ENCODE measurements at places on chromosomes 2 and 18.
A peak's percentile ranks its signal among the peaks of the same experiment; 100 is the strongest.

DNA sequence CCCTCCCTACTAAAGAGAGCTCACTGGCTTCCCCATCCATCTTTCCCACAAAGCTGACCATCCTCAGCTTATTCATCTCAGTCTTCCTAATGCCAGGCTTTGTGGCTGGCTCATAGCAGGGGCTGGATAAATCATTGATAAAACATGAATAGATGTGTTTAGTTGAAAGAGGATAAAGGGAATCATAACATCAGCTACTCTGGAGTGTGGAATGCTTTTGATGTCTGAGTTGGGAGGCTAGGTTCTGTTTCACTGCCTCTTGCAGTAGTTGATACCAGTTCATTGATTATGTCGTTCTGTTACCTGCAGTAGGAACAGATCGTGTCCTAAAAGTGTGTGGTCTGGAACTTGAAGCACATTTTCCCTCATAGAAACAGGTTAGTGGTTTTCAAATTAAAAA, 66.3 kb upstream of the HK2 start:
- no peak for DNase-seq

GRCh38 chr18:56645415-56646016, 5.6 kb upstream of the WDR7 start:
- no peak for DNase-seq

- DNase-seq, result no peak
Observed at GRCh38 chr2:45802499-45803138, 151.1 kb downstream of the PRKCE start.

DNA sequence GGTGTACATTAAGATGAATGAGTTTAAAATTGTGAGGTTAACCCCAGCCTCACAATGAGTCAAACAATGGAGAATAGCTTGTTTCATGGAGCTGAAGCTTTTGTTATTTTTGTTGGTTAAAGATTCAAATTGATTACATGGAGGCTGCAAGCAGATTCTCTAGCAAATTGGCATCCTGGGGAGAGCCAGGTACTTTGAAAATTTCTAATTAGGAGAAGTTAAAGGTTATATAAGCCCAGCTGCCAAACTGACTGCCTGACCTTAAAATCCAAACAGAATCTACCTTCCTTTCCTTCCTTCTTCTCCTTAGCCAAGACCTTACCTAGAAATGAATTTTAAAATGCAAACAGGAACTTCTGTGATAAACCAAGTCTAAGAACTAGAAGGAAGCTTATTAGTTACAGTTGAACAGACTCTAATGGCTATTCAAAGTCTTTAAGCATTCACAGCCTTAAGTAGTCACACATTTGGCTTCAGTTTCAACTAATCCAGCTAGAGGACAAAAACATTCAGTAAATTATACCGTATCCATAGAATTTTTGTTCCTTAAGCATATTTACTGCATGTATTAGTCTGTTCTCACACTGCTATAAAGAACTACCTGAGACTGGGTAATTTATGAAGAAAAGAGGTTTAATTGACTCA, 31.5 kb upstream of the PGAP1 start:
- DNase-seq, result no peak

DNA sequence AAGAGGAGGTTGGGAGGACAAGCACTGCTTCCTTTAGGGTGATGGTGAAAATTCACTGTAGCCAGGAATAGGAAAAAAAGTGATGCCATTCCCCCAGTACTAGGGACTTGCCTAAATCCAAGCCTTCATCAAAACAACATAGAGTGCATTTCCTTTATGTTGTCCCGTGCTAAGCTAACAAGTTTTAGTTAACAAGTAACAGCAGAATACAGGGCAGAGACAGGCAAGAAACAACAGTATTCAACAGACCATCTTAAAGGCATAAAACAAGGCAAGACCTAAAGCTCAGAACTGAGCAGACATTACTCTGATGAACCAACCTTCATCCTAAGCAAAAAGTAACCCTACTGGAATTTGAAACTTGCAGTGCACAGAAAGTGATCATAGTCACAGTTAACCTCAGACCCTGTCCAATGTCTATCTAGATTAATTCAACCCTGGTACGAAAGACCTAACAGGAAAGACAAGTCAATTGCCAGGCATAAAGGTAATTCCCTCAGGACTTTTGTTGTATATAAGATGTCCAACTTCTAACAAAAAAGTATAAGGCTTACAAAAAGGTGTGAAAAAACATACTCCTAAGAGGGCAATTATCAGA, 34.4 kb upstream of the GALNT1 start:
- no peak for DNase-seq

DNA sequence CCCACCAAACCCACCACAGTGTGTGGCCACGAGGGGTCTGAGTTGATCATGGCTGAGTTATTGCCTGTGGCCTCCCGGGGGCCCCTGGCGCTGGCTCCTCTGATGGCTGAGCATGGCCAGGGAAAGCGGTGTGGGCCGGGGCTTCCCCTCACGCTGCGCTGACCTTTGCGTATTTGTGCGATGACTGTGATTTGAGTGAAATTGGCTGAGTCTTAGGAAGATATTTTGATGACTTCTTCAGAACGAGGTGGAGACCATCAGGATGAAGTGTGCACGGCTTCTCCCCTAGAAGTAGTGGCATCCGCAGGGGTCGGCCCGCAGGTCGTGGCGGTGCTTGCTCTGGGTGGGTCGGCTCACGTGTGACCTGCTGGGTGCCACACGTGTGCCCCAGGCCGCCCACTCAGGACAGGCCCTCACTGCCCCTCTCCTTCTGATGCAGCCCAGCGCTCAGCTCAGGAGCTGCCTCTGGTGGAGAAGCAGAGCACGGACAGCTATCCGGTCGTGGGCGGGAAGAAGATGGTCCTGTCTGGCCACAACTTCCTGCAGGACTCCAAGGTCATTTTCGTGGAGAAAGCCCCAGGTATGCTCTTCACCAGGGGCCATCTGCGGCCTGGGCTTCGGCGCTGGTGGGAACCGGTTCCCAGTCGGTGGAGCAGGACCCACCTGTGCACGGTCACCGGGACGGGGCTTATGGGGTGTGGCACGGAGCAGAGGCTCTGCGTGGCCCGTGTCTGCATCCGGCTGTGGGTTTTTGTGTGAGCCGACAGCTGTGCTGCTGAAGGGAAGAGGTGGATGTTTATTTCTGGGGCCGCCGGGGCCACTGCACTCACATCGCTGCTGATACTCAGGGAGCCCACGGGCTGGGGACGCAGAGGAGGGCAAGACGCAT, 55.8 kb downstream of the NFATC1 start:
- no peak for DNase-seq

DNA sequence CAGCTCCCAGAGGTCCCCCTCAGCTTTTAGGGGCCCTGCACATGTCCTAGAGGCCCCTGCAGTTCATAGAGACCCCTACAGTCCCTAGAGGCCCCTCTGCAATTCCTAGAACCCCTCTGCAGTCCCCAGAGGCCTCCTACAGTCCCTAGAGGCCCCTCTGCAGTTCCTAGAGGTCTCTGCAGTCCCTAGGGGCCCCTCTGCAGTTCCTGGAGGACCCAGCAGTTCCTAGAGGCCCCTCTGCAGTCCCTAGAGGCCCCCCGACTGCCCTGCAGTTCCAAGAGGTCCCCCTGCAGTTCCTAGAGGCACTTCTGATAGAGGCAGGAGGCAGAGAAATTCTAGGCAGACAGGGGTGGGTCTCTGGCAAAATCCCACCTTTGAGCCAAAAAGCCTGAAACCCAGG, 35.4 kb downstream of the MC2R start:
- no peak for DNase-seq

DNA sequence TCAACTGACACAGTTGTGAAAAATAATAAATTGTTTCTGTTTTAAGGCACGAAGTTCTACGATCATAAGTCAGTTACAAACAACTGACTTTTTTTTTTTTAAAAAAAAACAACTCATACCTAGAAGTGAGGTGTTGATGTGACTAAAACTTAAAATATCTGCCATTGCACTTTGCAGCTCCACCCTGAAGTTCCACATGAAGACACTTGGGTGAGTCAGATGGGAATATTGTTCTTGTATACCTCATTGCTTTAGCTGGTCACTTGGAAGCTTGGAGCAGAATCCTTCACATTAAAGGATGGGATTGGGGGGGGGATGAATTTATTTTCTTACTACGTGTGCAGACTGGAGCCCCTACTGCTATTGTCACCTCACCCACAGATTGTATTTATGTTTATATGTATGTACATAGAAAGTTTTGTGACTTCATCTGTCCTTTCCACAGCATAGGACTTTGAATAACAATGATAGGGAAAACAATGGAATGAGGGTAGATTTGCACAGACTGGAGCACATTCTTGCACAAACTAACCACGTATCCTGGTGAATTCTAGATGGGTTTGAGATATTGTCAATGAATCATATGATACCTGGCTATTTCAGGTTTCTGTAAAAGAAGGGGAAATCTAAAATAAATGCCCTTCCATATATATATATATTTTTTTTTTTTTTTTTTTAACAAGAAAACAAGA, 57.9 kb upstream of the ARHGAP15 start:
- DNase-seq, result no peak

GRCh38 chr2:8267048-8267447, 414.8 kb upstream of the ID2 start:
- no peak for DNase-seq

- no peak for DNase-seq
Observed at GRCh38 chr2:150866431-150866830, 379.0 kb upstream of the RND3 start.

GRCh38 chr2:164126960-164127660, 391.3 kb upstream of the FIGN start:
- no peak for DNase-seq

DNA sequence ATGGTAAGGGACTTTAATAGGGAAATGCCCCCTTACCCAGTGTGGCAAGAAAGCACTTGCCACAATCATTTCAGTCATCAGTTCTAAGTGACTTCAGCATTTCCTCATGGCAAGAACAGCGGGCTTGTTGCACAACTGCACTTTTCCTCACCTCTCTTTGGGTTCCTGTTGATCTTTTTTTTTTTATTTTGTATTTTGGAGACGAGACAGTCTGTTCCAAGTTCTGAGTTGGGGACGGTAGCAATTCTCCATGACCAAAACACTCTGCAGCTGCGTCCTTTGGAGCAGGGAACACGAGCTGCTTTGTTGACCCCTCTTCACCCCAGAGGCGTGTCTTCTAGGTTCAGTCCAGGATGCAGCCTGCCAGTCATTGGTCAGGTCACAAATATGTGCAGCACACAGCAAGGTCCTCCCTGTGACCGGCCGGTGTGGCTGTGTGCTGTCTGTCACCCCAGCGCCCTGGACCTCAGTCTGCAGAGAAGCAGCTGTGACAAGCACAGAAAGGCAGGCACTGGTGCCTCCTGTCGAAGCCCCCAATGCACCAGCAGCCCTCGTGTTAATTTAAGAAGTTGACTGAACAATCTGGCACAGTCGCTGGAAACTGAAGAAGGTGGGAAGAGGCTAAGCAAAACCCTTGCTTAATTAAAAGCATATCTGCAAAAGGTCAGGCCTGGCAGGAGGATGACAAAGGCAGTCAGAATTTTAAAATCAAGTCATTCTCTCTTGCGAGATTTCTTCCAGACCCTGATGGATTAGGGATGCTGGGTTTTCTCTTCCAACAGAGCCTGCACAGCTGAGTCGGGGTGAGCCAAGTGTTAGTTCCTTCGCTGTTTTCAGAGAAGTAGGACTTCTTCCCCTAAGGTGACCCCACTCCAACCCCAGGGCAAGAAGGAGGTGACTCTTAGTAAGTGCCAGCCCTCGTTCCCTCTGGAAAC, 96.7 kb upstream of the COPS8 start:
- DNase-seq, result no peak

- no peak for DNase-seq
Observed at GRCh38 chr2:54671875-54672589, 51.4 kb upstream of the EML6 start.

- no peak for DNase-seq
Observed at GRCh38 chr18:74225193-74225840, 66.4 kb downstream of the CYB5A start.

GRCh38 chr2:115161081-115161770, 718.8 kb downstream of the DPP10 start:
- no peak for DNase-seq

- no peak for DNase-seq
Observed at GRCh38 chr2:178191004-178191508, 3.3 kb upstream of the OSBPL6 start.

DNA sequence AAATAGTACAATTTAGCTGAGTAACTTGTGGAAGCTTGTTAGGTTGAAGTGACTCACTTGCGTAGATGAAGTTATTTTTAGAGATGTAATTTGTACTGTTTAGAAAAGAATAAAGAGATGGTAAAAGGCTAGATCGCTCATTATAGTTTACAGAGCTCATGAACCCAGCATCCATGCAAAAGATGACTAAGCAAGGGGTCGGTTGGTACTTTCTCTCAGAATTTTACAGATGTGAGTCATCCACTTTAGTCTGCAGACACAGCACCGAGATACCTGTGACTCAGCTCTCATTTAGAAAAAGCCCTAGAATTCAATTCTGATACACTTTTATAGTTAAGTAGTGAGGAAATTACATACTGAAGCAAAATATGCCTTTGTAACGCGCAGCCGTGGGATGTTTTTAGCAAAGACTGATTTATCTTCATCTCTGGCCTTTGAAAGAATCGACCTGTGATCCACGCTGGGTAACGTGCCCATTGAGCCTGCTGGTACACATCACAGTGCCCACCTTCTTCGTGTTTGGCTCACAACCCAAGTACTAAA, 116.5 kb upstream of the FOSL2 start:
- DNase-seq, result peak; percentile 97

DNA sequence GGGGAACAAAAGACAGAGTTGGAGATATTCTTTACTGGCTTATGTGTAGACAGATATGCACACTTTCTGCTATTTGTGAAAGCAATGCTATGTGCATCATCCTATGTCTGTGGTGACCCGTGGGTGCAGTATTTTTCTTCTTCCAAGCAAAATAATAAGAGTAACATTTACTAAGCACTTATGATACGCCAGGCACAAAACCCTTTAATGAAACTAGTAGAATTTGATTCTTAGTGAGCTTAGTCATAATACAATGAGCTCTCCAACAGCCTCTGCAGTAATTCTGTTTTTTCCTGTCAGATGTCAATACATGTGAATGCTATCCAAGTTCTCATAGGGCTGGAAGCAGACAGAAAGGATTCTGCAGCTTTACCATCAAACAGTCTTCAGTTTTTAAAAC, 130.6 kb downstream of the RAD51AP2 start:
- DNase-seq, result no peak

DNA sequence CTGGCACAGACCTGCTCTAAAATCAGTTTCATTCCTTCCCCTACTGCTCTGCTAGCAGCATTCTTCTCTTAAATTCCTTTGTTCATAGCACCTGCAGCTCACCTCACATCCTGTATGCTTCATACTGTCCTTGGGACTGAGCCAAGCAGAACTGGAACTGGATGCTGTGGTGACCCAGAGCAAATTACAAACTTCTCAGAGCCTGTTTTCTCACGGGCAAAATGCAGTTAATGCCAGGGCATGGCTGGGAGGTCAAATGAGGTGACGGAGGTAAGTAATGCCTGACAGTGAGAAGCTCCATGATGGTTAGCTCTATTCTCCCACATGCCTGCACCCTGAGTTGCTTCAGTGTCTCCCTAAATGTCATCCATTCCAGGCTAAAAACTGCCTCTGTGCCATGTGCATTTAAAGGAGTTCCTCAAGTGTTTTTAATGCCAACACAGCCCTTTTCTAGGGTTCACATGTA, 29.7 kb downstream of the C2orf42 start:
- DNase-seq, result no peak

- no peak for DNase-seq
Observed at GRCh38 chr2:64679673-64680425, 26.1 kb upstream of the SERTAD2 start.

GRCh38 chr2:12004713-12005112, 258.3 kb downstream of the LPIN1 start:
- DNase-seq, result no peak

GRCh38 chr2:101400048-101400447, 12.7 kb upstream of the CREG2 start:
- DNase-seq, result no peak

Data from AG04450 (cell line).